NCI-H1694 treated with DMSO at 0.1 percent for 48 hours (cell line): ENCODE measurements at places on chromosomes 2 and 18.

GRCh38 chr18:33611525-33612135 is 33.6 kb downstream of the ASXL3 start:
- DNase-seq, result no peak

GRCh38 chr18:59300676-59301285 is 17.7 kb downstream of the CPLX4 start:
- no peak for DNase-seq

- no peak for DNase-seq
Measured at GRCh38 chr2:225010804-225011203, 31.5 kb downstream of the DOCK10 start.

GRCh38 chr18:8673256-8674209 is 31.8 kb upstream of the MTCL1 start:
- no peak for DNase-seq

DNA sequence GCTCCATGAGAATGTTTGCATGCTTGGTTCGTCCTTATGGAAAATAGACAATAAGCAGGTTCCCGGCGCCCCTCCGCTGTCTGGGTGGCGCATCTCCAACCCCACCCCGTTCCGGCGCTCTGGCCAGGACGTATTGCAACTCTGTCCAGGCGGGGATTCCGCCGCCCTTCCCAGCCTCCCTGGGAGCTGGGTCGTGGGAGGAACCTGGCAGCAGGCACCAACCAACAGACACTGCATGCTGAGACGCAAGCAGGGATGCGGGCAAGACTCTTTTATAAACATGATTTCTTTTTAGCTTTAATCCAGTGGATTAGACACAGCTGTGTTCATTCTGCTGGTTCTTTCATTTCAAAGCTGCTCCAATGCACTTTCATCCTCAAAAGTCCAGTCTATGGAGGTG is 240.2 kb downstream of the SH3BP4 start:
- DNase-seq, result no peak

DNA sequence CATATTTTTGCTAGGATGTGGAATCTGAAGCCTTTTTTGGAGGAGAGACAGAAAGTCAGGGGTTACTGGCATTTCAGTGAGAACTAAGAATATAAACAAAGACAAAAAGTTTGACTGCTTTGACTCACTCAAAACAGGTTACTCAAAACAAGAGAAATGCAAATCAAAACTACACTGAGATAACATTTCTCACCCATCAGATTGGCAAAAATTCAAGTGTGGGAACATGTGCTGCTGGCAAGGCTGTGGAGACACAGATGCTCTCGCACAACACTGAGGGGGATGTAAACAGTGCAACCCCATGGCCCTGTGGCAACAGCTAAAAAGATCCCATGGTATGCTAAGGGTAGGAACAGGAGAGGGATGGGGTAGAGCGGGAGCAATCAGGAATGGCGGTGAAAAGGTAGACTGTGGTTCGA is 86.6 kb downstream of the DTNB start:
- peak; percentile 82 for DNase-seq

GRCh38 chr2:28445448-28446258 is 50.2 kb upstream of the PLB1 start:
- DNase-seq, result no peak

- DNase-seq, result no peak
Measured at GRCh38 chr2:59776726-59777008, 776.8 kb downstream of the BCL11A start.

DNA sequence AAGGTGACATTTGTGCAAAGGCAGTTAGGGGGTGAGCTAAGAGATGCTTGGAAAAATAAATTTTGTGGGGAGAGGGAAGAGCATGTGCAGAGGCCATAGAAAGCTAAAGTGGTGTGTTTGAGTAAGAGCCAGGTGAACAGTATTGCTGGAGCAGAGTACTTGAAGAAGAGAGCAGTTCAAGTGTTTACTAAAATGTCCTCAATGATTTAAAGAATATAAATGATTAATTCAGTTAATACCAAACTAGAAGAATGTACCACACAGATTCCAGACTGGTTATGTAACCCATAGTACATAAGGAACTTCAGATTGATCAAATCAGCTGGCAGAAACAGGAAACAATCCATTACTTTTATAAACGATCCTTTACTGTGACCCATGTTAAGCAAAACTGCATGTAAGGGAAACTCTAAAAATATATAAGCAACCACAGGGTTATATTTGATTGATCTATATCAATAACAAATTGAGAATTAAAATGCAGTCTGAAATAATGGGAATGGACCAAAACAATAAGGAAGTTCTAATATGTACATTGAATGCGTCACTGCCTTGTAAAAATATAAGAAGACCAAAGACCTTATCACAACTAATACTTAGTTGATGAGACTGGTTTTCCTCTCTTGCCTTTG is 76.9 kb downstream of the LDAH start:
- no peak for DNase-seq

DNA sequence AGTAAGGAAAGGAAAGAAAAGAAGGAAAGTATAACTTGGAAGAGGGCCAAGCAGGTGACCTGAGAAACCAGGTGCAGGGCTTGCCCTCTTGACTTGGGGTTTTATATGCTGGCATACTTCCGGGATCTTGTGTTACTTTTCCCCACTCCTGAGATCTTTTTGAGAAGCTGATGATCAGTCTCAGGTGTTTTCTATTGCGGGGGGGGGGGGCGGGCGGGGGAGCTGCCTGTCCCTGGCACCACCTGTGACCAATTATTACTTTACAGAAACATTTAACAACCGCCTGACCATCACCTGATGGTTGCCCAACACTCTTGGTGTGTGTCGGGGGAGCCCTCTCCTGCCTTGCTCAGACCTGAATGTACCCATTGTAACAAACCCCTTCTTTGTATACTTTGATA is 6.9 kb upstream of the CASP10 start:
- DNase-seq, result no peak

GRCh38 chr2:20384953-20385352 is 34.3 kb upstream of the PUM2 start:
- no peak for DNase-seq

GRCh38 chr2:141493936-141494335 is 636.9 kb downstream of the LRP1B start:
- peak; percentile 53 for DNase-seq

DNA sequence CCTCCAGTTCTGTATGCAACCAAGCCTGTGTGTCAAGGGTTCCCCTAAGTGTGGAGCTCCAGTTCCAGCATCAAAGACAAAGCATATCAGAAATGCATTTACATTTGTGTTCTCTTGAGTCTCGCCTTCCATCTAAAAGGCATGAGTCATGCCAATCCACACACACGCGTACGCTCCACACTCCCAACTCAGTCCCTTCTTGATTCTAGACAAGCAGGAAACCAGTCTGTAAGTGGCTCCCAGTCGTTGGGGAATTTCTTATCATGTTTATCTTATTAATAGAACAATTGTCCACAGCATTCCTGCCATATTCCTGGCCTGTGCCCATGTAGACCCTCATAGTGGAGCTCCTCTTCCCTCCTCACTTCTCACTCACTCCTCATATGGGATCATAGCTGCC is 86.4 kb upstream of the SLC35G4 start:
- no peak for DNase-seq

GRCh38 chr2:15127301-15127700 is 433.8 kb downstream of the NBAS start:
- no peak for DNase-seq

DNA sequence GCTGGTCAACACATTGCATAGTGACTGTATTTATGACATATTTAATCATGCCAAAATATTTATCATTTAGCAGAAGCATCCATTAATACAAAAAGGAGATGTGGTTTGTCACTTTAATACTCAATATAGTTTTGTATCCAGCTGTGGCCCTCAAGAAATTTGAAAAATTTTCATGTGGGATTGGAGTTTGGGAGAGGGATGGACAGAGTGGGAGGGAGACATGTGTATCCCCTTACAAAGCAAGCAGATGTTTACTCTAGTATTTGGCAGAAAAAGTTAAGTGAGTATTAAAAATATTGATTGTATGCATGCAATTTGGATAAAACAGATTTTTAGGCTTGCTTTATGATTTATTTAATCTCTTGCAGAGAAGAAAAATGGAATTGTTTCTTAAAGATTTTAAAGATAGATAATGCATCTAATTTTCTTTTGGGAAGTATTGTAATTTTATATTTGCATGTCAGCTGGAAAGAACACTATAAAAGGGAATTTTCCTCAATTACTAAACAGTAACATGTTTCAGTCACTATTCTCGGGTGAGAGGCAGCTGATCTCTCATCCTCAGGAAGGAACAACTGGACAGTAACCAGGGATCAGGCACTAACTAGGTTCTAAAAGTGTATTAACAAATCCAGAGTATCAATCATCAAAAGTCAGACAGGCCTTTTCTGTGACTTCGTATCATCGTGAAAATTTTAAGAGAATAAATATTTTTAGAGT is 1184.7 kb upstream of the NXPH2 start:
- no peak for DNase-seq

DNA sequence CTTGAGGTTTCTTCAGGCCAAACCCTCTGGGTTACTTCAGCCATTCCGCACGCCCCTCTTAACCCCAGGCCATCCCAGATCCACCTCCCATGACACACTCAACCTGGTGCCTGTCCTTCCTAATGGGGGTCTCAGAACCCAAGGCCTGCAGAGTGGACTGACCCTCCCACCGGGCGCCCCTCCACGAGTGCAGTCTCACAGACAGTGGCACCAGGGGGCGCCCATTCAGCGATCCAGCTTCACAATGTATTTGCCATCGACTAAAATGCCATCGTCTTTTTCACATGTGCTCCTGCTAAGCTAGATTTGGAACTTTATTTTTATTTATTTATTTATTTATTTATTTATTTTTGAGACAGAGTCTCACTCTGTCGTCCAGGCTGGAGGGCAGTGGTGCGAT is 38.5 kb downstream of the INPP5D start:
- DNase-seq, result no peak

- DNase-seq, result no peak
Measured at GRCh38 chr18:10511236-10511635, 14.6 kb upstream of the NAPG start.

- DNase-seq, result no peak
Measured at GRCh38 chr18:77178559-77178958, 46.0 kb upstream of the MBP start.

GRCh38 chr2:47720559-47720958 is 62.4 kb upstream of the MSH6 start:
- no peak for DNase-seq

DNA sequence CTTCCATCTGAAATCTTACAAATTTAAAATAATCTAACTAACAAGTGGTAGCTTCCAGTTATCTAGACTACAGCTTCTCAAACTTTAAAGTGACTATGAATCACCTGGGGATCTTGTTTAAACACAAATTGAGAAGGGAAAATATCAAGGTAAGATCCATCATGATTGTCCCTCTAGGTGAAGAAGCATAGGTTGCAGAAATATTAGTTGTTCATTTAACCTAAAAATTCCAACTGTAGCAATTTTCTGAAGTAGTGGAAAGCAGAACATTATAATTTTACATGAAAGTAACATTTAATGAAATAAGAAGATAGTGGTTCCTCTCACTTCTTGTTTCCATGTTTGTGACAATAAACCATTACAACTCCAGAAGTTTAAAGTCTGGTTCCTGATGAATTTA is 17.3 kb downstream of the GALNT3 start:
- DNase-seq, result no peak

DNA sequence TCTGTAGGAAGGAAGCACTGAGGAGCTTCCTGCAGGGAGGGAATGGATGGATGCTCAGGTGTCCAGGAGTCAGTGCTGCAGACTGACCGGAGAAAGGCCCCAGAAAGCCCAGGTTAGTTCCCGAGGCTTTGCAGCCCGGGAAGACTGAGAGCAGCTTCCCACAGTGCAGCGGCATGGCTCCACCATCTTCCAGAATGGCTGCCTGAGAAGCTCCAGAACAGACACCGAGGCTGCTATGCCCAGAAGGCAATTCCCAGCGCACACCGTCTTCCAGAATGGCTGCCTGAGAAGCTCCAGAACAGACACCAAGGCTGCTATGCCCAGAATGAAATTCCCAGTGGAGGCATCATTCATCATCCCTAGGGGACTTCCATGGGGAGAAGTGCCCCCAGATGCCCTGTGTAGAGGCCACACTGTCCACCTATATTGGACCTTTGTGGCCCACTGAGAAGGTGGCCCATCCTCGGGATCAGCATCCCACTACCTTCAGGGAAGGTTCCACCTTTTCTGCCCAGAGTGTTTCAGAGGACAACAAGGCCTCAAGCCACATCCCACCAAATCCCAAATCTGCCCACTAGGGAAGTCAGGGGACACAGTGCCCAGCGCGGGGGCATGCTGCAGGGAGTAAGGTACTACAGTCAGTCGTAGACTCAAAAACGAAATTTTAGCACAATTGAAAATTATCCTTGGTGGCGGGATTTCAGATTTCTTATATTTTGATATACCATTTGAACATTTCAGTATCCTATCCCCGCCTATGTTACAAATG is 80.5 kb downstream of the KCNF1 start:
- no peak for DNase-seq

- DNase-seq, result no peak
Measured at GRCh38 chr2:6963727-6964126, 46.5 kb downstream of the RNF144A start.

- no peak for DNase-seq
Measured at GRCh38 chr2:161370981-161371380, 45.1 kb upstream of the TBR1 start.

GRCh38 chr2:142725386-142725785 is 152.1 kb upstream of the KYNU start:
- DNase-seq, result no peak

DNA sequence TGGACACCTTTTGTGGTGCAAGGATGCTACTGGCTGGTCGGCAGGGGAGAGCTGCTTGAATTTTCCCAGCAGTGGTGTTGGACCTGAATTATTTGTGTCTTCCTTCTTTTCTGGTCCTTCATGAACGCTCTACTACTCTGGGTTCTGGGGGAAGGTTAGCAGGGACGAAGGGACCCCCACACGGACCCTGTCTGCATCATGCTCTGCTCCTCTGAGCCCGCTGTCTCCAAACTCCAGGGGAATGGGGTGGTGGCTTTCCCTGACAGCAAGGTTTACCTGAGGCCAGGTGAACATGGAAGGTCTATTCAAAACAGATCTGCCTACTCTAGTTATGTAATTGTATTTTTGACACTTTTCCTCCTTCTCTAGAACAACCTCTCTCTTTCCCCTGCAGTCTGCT is 168.5 kb upstream of the PXDN start:
- DNase-seq, result no peak

DNA sequence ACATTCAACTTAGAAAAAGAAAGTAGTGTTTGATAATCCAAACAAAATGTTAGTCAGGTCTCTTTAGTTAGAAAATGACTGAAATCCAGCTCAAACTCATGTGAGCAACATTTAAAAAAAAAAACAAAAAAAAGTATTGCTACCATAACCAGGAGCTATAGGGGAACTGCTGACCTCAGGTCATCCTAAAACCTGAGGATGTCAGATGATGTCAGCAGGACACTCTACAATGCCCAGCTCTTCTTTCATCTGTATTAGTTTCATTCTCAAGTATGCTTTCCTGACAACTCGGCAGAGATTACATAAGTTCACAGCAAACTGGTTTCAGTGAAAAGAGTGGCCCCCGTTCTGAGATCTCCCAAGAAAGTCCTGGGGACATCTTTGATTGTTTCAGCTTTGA is 4.2 kb upstream of the ESCO1 start:
- no peak for DNase-seq
